ENCODE measurements at places on chromosomes 6 and 20.

DNA sequence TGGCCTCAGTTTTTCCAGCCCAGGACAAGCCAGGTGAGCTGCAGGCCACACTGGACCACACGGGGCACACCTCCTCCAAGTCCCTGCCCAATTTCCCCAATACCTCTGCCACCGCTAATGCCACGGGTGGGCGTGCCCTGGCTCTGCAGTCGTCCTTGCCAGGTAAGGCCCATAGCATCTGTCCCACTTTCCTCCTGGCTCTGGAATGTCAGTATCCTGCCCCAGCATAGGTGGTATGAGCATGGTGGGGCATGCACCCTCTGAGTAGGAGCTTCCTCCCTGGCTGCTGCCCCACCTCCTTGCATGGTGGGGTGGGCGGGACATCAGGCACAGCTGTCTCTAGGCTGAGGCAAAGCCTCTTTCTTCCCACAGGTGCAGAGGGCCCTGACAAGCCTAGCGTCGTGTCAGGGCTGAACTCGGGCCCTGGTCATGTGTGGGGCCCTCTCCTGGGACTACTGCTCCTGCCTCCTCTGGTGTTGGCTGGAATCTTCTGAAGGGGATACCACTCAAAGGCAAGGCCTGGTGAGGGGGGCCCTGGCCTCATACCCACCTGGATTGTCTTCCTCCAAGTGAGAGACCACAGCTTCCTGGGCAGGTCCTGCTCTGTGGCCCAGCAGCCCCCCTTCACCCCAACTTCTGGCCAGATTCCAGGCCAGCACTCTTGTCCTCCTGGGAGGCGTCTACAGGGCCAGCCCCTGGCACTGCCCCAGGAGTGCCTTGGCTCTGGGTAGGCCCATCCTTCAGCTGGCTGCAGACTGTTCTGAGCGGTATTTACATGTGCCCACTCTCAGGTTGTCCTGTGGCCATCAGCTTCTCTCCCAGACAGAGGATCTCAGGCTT, 9.1 kb downstream of the PI16 start:
- no peak for DNase-seq

GRCh38 chr6:170155464-170156196, 135.2 kb downstream of the DLL1 start:
- DNase-seq: no peak

DNA sequence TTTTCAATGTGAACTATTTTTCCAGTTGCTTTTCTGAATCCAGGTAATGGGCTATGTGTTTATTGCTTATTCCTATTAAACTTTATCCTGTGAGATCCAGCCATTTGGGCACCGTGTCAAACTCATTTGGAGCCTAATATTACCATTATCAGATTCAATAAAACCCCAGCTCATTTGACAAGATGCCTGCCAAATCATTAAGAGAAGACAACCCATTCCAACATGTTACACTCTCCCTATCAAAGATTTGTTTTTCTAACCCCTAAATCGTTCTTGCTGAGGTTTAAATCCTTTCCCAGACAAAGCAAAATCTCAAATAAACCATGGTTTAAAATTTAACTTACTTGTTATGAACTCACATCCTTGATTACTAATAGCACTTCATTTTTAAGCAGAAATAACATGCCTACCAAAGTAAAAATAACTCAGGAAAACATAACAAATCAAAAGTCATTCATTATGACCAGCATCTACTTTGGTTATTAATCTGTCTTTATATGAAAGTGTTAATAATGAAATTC, 130.0 kb upstream of the TCF21 start:
- no peak for DNase-seq

GRCh38 chr6:122388945-122389344, 10.5 kb upstream of the HSF2 start:
- DNase-seq: no peak

- no peak for DNase-seq
Measured at GRCh38 chr20:13771853-13772453, 12.8 kb downstream of the ESF1 start.

DNA sequence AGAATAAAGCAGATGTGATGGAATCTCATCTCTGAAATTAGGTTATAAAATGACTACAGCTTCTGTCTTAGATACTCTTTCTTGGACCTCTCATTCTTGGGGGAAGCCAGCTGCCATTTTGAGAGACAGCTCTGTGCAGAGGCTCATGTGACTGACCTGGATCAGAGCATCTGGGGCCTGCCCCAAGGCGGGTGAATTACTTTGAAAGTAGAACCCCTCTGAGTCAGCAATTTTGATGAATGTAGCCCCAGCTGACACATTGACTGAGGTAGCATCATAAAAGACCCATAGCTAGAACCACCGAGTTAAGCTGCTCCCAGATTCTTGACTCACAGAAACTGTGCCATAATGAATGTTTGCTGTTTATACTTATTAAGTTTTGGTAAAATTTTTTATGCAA, 124.5 kb downstream of the THEMIS start:
- no peak for DNase-seq

DNA sequence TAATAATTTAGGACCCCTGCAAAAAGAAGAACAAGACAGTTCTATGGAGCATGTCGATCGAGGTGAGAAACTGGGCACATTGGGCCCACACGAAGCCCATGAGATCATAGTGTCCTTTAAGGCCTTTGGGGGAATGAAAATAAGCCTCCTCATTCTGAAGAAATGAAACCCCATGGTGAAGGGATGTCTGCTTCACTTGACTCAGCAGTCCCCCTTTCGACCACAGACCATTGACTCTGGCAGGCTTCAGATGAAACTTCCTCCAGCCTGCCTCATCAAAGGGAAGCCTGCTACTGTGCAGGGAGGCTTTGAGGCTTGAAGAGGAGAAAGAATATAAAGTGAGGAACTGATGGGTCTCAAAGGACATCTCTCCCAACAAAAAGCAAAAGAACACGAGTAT, 144.2 kb upstream of the FBXL4 start:
- DNase-seq: no peak

DNA sequence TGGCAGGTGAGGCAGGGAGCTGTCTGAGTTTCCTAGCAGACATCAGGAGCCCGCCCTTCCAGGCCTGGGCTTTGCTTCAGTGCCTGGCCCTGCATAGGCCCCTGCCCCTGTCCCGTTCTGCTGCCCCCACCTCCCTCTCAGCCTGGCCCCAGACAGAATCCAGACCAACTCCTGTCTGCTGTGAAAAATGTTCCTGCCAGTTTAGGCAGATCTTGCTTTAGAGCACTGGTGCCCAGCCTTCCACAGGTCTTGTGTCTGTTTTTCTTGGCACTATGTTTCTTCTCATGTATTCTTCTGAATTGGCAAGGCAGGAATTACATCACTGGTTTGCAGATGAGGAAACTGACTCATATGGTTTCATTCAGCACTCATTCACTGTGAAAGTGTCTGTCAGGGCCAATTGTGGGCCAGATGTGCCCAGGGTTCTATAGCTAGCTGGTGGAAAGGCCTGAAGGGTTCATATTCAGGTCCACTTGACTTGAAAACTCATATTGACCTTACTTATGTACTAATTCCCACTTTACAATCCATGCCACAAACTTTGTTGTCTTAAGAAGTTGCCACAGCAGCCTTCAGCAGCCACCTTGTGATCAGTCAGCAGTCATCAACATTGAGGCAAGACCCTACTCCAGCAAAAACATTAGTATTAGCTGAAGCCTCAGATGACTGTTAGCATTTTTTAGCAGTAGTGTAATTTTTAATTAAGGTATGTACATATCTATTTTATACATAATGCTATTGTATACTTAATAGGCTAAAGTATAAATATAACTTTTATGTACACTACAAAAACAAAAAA, 40.5 kb downstream of the HLA-F start:
- DNase-seq: no peak

DNA sequence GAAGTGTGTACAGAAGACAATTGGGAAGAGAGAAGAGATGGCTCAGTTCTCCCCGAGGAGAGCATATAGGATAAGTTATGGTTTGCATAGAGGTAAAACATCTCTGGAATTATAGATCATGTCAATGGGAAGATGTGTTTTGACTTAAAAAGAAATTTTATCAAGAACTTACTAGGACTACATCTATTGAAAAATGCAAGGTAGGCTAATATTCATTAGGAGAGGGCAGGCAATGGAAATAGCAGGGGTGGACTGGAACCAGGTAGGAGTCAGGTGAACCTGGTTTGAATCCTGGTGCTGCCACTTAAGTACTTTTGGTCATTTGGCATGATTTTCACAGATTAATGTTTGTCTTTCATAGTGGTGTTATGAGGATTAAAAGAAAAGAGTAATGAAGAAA, 96.2 kb downstream of the FARS2 start:
- DNase-seq: no peak

- DNase-seq: no peak
Measured at GRCh38 chr20:59145247-59145923, 18.2 kb upstream of the ZNF831 start.

- no peak for DNase-seq
Measured at GRCh38 chr6:49906526-49906925, 40.2 kb upstream of the CRISP1 start.

- no peak for DNase-seq
Measured at GRCh38 chr6:28841290-28841689, 82.5 kb downstream of the TRIM27 start.

- DNase-seq: no peak
Measured at GRCh38 chr6:147859071-147859470, 350.6 kb downstream of the SAMD5 start.

DNA sequence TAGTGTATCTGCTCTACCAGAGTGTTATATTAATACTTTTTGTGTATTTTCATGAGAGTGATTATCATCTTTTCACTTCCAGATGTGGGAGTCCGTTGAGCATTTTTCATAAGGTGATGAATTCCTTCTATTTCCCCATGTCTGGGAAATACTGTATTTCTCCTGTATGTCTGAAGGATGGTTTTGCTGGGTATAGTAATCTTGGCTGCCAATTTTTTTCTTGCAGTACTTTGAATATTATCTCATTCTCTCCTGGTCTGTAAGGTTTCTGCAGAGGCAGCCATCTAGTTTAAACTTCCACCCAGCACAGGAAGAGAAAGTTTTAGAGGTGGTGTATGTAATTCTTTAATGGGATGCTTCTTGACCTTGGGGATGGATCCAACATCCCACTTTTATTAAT, 15.4 kb upstream of the DYNLRB1 start:
- DNase-seq: no peak

DNA sequence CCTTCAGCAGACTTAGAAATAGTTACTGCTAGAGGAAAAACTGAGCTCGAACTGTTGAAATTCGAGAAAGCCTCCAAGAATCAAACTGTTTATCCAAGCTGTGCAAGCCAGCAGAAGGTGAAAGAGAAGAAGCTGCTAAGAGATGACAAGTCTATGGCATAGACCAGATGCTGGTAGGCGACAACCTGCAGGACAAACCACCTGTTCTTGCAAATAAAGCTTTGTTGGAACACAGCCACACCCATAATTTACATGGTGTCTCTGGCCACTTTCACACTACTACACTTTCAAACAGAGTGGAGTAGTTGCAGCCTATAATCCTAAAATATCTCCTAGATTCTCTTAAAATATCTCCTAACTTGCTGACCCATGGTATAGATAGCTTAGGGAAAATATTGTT, 33.3 kb downstream of the TNFRSF21 start:
- DNase-seq: no peak

GRCh38 chr6:16948396-16948795, 153.5 kb upstream of the STMND1 start:
- DNase-seq: no peak

DNA sequence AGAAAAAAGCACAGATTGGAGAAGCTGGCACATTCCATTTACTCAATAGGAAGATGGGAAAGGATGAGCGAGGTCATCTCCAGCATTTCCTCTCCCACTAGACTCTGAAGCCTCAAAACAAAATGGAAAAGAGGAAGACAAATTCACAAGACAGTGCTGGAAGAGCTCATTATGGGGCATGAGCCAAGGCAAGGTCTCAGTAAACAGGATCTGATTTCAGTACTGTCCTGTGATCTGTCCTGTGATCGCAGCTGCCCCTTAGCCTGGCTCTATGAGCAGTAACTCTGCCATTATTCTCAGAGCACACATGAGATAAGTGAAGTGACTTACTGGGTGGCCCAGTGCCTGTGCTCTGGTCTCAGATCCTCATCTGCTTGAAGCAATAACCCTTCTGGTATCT, 68.1 kb upstream of the SLC4A11 start:
- DNase-seq: no peak

DNA sequence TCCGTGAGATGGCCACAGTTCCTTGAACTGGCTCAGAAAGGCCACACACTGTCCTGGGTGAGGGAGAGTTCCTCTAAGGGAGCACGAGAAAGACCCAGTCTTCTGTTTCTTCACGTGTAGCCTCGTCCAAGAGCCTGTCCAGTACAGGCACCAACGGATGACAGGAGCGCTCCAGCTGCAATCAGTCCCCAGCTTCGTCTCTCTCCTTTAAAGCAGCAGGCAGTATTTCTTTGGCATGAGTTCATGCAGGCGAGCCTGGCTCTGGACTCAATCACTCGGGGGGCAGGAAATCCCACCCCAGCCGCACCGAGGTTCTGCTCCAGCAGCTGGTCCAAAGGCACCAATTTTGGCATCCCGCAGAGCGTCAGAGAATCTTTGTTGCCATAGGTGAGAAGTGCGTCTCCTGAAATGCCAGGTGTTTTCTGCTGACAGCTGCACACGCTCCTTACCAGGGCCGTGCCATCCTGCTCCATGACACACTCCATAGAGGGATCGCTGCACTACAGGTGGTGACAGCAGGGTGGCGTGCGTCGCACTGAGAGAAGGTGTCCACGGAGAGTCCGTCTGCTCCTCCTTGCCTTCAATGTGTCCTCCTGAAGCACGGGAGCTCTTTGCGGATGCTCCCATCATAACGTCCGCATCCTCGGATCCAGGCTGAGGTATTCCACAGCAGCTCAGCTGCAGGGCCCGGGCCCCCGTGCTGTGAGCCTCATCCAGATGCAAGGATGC, 59.6 kb upstream of the AFDN start:
- no peak for DNase-seq

GRCh38 chr20:1061484-1062221, 56.7 kb upstream of the PSMF1 start:
- DNase-seq: no peak

GRCh38 chr20:44407402-44408184, 52.1 kb downstream of the HNF4A start:
- no peak for DNase-seq

- DNase-seq: no peak
Measured at GRCh38 chr6:91751526-91751925, 1164.7 kb upstream of the MAP3K7 start.

DNA sequence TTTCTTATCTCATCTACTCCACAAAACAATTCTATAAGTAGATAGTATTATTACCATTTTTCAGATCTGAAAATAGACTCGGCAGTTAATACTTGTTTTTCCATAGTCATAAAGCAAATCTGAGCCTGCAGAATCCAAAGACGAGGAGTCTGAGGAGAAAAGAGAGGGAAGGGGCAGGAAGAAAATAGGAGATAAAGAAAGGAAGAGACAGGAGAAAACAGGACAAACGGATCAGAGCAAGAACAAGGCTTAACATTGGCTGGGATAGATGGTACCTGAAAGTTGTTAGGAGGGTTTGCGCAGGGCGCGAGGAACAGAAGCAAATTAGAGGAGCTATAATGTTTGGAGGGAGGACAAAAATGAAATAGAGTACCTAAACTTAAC, 639 bp upstream of the PPIL1 start:
- DNase-seq: no peak

- DNase-seq: no peak
Measured at GRCh38 chr6:106053484-106054205, 32.5 kb upstream of the PRDM1 start.

Measured in activated CD8-positive, alpha-beta memory T cell treated with anti-CD3 and anti-CD28 coated beads for 4 hours (primary cell).